Vagina (tissue), 2 donors: ENCODE measurements at places on chromosomes 7 and 10. TPM values are rescaled to one million over a fixed set of nuclear protein-coding genes. Genes with fewer than 3 reads are reported as not detected.

GRCh38 chr7:45657890-45658715 lies 83.9 kb downstream of the ADCY1 start:
- DNase-seq, result peak; percentile 77

The IDI2 gene
- not detected for total RNA-seq

The PRR15 gene
- not detected for total RNA-seq

DNA sequence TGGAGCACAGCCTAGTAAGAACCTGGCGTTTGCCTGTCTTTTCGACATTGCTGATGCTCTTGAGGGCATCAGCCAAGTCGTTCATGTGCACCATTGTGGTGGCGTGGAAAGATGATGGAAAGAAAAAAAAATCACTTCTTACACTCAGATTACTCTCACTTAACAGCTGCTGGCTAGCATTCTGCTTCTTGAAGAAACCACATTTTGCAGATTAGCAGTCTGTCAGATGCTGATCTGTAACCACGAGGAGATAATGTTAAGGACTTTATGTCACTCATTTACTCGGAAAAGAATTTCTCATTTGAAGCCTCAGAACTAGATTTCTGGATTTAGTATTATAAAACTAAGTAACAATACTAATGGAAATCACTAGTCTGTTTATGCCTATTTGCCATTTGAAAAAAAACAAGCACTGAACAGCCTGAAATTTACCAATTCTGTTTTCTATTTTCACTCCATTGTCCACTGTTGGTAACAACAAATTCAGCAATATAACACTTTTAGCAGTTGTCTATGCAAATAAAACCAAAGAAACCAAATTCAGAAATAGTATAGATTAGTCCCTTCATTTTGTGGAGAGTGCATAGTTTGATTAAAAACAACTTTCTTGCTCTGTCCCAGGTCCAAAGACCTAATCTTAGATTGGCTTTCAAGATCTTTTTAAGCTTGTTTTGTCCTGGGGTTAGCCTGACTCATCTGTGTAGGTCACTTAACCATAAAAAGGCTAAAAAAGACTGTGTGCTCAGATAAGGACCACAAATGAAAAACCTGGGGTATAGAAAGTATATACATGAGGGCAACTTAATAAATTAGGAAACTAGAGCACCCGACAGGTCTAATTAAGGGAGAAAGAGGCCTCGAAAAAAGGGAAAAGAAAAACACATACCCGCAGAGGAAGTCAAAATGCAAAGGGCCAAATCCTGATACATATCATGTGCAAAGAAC lies 67.5 kb downstream of the NT5C2 start:
- DNase-seq, result no peak

GRCh38 chr7:47188653-47189315 lies 393.1 kb downstream of the TNS3 start:
- DNase-seq, result no peak
